ENCODE measurements at places on chromosomes 1 and 21. TPM values are rescaled to one million over a fixed set of nuclear protein-coding genes. Genes with fewer than 3 reads are reported as not detected.

MPL gene
- polyA plus RNA-seq: 0.78 TPM

ADAMTS1 gene
- polyA plus RNA-seq: 124 TPM

- no peak for DNase-seq
Measured at GRCh38 chr1:219626865-219627264, 14.0 kb upstream of the ZC3H11B start.

ALX3 gene
- polyA plus RNA-seq: not detected

DNA sequence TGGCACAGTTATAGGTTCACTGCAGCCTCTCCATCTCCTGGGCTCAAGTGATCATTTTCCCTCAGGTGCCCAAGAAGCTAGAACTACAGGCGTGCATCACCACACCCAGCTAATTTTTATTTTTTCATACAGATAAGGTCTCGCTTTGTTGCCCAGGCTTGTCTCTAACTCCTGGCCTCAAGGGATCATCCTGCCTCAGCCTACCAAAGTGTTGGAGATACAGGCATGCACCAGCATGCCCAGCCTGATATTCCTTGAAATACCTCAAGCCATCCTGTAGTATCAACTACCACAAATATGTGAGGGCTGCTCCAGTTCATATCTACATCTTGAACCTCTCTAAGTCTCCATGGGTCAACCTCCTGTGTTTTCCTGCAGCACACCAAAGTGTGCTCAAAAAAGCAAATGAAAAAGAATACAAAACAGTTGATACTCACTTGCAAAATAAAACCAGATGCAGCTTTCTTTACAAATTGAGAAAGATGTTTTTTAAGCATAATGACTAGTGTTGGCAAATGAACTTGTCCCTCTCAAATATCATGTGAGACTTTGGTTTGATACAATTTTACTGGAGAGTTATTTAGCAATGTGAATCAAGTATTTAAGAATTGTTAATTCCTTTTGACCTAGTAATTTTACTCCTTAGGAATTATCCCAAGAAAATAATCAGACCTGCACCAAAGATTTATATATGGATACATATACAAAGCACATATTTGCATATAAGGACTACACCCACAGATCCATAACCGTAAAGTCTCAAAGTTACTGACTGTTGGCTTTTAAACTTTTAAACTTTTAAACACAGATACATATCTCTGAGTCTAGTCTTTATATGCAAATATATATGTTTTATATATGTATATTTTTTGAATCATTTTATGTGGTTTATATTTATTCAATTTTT lies 197.7 kb downstream of the NRIP1 start:
- DNase-seq: no peak

ASCL5 gene
- 0.36 TPM for polyA plus RNA-seq

GRCh38 chr1:150109586-150109985 lies 40.1 kb upstream of the PLEKHO1 start:
- DNase-seq: no peak

DNA sequence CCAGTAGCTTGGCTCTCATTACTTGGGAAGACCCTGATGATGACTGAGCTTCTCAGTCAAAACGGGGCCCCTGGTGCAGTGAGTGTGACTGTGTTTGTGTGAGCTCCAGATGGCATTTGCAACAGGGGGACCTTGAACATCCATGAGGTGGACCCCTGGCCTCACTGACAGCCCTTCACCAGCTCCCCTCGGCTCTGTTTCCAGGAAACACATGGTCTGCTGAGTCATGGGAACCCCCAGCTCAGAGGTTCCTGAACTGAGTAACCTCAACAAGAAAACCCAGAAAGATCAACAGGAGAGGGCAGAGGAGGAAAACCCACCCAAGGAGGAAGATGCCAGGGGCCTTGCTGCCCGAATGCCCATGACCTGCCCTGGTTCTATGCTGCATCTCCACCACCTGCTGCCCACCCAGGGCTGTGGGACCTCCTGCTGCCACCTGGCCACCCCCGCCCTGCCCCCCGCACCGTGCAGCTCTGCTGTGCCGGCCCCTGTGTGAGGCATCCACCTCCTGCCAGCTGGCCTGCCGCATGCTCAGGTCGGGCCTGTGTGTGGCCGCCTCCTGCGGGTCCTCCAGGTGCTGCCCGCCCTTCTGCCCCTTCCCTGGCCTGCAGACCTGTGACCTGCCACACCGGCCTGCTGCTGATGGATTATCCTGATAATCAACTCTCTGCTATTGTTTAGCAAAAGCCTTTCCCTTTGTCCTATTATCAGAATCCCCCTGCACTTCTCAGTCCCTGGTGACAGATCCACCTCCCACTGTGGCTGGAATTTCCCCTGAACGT lies 4.2 kb upstream of the KRTAP12-1 start:
- no peak for DNase-seq

GRCh38 chr1:193060406-193060805 lies 994 bp downstream of the RO60 start:
- DNase-seq: no peak

DNA sequence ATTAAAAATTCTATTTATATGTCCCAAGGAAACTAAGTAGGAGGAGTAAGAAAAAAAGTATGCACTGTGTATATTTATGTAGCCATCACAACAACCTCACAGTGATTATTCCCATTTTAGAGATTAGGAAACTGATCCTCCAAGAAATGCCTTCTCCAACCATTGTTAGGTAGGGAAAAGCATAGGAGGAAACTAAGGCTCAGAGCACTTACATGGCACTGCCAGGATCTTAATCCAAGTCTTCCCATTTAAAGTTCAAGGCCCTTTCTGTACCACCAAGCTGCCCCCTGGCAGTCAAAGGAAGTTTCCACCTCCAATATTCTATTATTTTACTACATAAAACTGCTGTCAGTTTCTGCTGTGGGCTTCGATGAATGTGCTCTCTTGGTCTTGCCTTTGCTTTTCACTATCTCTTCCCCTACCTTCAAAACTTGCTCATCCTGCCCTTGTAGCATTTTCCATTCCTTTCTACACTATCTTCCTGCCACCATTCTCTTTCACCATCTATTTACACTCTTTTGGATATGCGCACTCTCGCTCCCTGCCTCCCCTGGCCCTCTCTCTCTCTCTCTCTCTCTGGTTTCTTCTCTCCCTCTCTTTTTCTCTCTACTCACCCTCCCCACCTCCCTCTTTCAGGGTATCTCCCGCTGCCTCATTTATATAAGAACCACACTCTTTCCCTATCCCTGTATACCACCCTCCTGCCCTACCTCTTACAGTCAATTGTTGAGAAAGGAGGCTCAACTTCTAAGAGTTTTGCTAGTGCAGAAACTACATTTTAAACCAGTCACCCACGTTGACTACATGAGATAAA lies 34.0 kb downstream of the PUM1 start:
- no peak for DNase-seq

DNA sequence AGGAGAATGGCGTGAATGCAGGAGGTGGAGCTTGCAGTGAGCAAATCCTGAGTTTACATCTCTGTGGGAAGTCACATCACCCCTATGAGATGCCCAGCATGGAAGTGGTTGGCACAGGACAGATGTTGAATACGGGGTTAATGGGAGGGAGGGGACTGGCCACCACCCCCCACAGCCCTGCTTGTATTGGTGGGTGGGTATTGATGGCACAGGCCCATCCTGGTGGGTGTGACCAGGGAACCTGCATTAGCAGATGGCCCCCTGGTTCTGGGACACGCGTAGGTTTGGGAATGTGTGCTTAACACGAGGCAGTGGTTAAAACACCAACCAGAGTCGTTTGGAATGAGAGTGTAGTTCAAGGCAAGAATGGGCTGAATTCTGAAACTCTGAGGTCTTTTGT lies 117.9 kb downstream of the PRDM2 start:
- no peak for DNase-seq

DNA sequence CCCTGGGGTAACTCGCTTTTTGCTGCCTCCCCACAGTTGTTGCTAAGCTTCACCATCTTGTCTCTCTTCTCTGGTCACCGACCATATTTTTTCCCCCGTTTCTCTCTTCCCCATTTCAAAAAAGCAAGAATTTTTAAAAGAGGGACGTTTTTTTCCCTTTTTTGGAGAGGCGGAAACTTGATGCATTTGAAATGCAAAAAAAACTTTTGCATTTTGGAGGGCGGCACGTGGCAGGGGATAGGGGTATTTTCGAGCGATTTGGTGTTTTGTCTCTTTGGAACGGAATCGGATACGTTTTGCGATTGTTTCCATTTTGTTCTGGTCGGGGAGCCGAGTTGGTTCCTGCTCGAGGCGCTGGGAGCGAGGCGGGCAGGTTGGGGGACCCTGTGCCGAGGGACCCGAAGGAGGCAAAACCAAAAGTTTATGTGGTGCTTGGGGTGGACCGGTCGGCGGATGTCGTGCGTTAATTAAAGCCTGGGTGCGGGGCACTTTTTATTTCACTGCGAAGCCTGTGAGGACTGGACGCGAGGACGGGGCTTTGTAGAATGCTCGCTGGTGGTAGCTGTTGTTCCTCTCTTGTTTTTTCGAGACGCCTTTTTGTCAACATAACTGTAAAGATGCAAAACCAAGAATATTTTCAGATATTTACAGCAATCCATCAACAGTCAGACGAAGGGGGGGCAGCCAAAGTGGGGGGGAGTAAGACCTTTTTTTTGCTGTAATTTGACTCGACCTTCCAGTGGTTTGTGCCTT lies 884 bp downstream of the H3-3A start:
- DNase-seq: no peak

GRCh38 chr1:86706018-86706635 lies 1.8 kb downstream of the SH3GLB1 start:
- no peak for DNase-seq

LCE3E gene
- polyA plus RNA-seq: not detected
